Endodermal cell (in vitro differentiated cells): ENCODE measurements at places on chromosomes 1 and 21. TPM values are rescaled to one million over a fixed set of nuclear protein-coding genes. Genes with fewer than 3 reads are reported as not detected.

Gene PLCH2
- 0.21 to 0.31 TPM in 2 of 3 replicates, not detected in the other for total RNA-seq

Gene RIMS3
- total RNA-seq, result 6.7 to 12.0 TPM (median 11.8 TPM) in 3 replicates

DNA sequence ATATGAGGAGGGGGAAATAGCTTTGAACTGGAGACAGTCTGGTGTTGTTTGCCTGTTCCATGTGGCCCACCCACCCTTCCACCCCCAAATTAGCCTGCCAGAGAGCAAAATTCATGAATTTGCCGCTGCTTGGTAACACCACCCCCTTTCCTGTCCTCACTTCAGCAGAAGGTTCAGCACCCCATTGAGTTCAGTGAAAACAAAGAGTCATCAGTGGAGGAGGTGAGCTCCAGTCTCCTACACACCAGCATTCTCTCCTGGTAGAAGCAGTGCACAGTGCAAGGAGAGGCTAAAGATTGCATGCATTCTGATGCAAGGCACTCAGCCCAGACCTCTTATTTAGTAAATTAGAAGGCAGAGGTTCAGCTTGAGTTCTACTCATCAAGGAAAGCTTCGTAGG is 99.7 kb upstream of the DYNLT5 start:
- no peaks in the 10 kb centered on the region for H3K4me1 ChIP-seq
- H3K36me3 ChIP-seq, result no peaks in the 10 kb centered on the region
- no peaks in the 10 kb centered on the region for H3K27me3 ChIP-seq

GRCh38 chr1:14915356-14916054 is 238.0 kb upstream of the TMEM51 start:
- peak; percentile 89 for DNase-seq
- no peaks in the 10 kb centered on the region for H3K36me3 ChIP-seq
- H3K4me3 ChIP-seq, result no peak overlapping the region
- no peaks in the 10 kb centered on the region for H3K27me3 ChIP-seq
- no peak overlapping the region for H3K27ac ChIP-seq

GRCh38 chr1:226461087-226461486 is 53.2 kb upstream of the PARP1 start:
- no peak overlapping the region for H3K27ac ChIP-seq
- H3K4me1 ChIP-seq, result no peaks in the 10 kb centered on the region
- H3K4me3 ChIP-seq, result no peak overlapping the region
- no peak for DNase-seq

Gene KANK4
- total RNA-seq, result 0.35 to 0.46 TPM (median 0.38 TPM) in 3 replicates

DNA sequence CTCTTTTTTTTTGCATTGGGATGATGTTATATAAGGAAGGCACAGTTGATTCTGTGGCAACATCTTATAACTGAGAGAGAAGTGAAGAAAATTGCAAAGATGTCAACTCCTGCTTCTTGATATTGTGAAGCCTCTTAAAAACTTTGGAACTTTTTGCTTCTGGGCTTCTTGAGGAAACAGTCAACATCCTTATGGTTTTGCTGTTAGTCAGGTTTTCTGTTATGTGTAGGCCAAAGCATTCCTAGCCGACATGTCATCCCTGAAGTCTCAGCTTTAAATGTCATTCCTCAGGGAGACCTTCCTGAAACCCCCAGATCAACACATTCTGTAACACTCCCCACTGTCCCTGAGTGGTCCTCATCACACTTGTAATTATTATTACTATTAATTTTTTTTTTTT is 12.6 kb downstream of the FALEC start:
- no peaks in the 10 kb centered on the region for H3K4me1 ChIP-seq
- no peak overlapping the region for H3K4me3 ChIP-seq
- DNase-seq, result no peak
- H3K36me3 ChIP-seq, result no peaks in the 10 kb centered on the region

DNA sequence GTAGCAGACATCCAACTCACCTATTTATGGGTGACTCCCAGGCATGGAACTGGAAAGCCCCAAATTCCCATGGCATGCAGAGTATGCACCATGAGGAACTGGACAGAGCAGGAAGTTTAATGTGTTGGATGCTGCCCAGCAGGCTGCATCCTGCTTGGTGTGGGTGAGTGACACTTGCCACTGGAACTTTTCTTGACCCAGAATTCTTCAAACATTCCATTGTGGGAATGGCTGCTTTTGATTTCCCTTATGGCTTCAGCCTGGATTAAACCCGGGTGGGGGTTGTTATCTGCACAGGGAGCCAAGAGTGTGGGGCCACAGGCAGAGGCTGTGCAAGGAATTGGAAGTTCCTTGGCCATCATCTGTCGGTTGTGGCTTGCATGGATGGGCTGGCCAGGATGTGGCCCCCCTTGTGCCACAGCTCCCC is 26.9 kb upstream of the BACE2 start:
- H3K27me3 ChIP-seq, result no peaks in the 10 kb centered on the region
- no peaks in the 10 kb centered on the region for H3K4me1 ChIP-seq
- H3K27ac ChIP-seq, result no peak overlapping the region
- H3K36me3 ChIP-seq, result no peaks in the 10 kb centered on the region

Gene PTCH2
- 1.5 TPM in 2 replicates for total RNA-seq

Gene ILDR2
- total RNA-seq, result 0.96 to 1.1 TPM (median 1.00 TPM) in 3 replicates

DNA sequence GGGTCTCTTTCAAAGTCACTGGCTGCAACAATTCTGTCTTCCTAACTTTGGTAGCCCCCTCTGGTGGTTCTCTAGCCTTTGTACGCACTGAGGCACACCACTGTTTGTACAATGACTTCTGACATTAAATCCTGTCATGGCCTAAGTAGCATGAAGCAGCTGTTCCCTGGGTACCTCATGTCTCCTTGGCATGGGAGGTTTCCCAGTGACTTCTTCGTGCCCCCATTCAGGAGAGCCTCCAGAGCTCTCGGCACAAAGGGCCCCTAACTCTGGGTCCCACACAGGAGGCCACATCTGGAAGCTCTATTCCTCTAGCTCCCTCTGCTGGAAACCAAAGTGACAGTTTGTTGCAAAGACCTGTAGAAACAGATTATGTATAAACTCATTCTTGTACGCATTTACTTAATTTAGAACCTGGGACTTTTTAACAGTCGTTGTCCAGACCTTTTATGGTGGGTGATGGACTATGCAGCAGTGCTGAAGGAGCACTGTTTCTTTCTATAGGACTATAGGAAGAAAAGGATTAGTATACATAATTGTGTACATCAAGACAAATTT is 13.4 kb downstream of the SWT1 start:
- peak; percentile 85 for DNase-seq
- no peak overlapping the region for H3K27ac ChIP-seq
- no peaks in the 10 kb centered on the region for H3K4me1 ChIP-seq
- H3K27me3 ChIP-seq, result no peaks in the 10 kb centered on the region
- H3K36me3 ChIP-seq, result peaks cover 10% of the 10 kb centered on the region
- H3K4me3 ChIP-seq, result no peak overlapping the region

Gene MIXL1
- 15.6 to 44.5 TPM (median 16.8 TPM) in 3 replicates for total RNA-seq

Gene TFF3
- total RNA-seq, result 5.2 and 5.5 TPM in 2 replicates

GRCh38 chr1:150549496-150550221 is 451 bp downstream of the ADAMTSL4 start:
- peaks cover 3% of the 10 kb centered on the region for H3K4me1 ChIP-seq
- H3K4me3 ChIP-seq, result peak overlapping the region; percentile 60
- no peaks in the 10 kb centered on the region for H3K27me3 ChIP-seq
- peak; percentile 78 for DNase-seq
- no peaks in the 10 kb centered on the region for H3K36me3 ChIP-seq

Gene RABGGTB
- 113 TPM in 2 replicates for total RNA-seq

DNA sequence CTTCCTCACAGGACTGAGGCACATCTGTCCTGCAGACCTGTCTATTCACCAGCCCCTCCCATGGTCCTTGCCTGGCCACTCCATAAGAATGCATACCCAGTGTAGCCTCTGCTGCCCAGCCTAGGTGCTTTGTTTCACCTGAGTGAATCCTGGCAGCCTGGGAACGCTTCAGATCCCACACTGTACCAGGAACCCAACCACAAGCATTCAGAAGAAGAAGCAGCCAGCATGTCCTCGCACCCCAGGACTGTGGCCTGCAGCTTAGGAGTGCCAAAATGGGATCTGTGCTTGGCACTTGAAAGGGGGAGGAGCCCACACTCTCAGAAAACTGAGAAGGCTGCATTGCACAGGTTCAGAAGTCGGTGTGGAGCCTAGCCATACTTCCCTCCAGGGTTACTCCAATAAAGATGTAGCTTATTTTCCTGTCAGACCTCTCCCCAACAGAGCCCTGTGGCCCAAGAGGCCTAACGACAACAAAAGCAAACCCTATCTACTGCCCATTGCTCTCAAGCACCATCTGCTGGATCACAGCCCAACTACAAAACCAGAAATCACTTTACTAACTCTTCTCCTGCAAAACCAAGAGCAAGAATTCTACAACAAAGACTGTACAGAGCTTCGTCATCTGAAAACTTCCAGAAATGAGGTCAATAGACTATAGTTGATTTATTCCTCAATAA is 923.1 kb upstream of the NEGR1 start:
- peak; percentile 73 for DNase-seq
- no peaks in the 10 kb centered on the region for H3K36me3 ChIP-seq
- no peaks in the 10 kb centered on the region for H3K27me3 ChIP-seq
- no peak overlapping the region for H3K4me3 ChIP-seq
- no peaks in the 10 kb centered on the region for H3K4me1 ChIP-seq
